ENCODE measurements at places on chromosomes 6 and 20.

- DNase-seq: no peak
These were observed 62.2 kb downstream of the ARFGEF2 start for GRCh38 chr20:48983423-48984400.

GRCh38 chr20:24102749-24103333, 114.3 kb upstream of the GGTLC1 start:
- DNase-seq: no peak

GRCh38 chr6:145036848-145037567, 698.3 kb downstream of the EPM2A start:
- no peak for DNase-seq

DNA sequence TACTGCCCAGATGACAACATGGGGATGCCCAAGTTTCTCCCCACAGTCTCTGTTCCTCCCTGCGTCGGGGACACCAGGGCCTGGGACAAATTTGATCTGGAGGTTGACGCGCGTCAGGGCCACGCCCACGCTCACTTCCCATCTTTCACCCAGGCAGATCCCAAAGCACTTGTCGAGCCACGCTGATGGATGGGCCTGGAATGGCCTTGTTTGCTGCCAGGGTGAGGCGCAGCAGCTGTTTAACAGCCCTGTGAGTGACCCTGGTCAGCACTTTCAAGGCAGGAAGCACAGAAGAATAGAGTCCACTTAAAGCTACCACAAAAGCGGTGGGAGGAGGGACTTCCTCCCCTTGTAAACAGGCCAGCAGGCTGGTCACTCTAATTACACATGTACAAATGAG, 324.7 kb upstream of the JARID2 start:
- no peak for DNase-seq

Data from GM12892 (cell line).